ENCODE measurements at places on chromosomes 11 and 22. TPM values are rescaled to one million over a fixed set of nuclear protein-coding genes. Genes with fewer than 3 reads are reported as not detected.

The PKP3 gene
- 359 TPM for total RNA-seq

The FGF3 gene
- total RNA-seq = not detected

The POLD4 gene
- 61.7 TPM for total RNA-seq

The NLRP14 gene
- not detected for total RNA-seq

The OTOG gene
- not detected for total RNA-seq

The MMP12 gene
- total RNA-seq = 0.16 TPM

The LRRC56 gene
- 1.3 TPM for total RNA-seq

The DUSP8 gene
- 0.76 TPM for total RNA-seq

The TSSK2 gene
- total RNA-seq = not detected

The UPK3A gene
- not detected for total RNA-seq

The LMO1 gene
- total RNA-seq = not detected

The KLHDC7B gene
- total RNA-seq = 0.20 TPM

The TMEM45B gene
- total RNA-seq = 106 TPM

The MRGPRE gene
- not detected for total RNA-seq

The ADM2 gene
- total RNA-seq = 11.7 TPM

The RAB38 gene
- total RNA-seq = 84.7 TPM

The PGR gene
- total RNA-seq = 0.12 TPM

The CYP2D6 gene
- 1.1 TPM for total RNA-seq

The LRRC75B gene
- 5.0 TPM for total RNA-seq

The IGLL5 gene
- 1.8 TPM for total RNA-seq
